ENCODE measurements at places on chromosomes 6 and 20.
A peak's percentile ranks its signal among the peaks of the same experiment; 100 is the strongest.

DNA sequence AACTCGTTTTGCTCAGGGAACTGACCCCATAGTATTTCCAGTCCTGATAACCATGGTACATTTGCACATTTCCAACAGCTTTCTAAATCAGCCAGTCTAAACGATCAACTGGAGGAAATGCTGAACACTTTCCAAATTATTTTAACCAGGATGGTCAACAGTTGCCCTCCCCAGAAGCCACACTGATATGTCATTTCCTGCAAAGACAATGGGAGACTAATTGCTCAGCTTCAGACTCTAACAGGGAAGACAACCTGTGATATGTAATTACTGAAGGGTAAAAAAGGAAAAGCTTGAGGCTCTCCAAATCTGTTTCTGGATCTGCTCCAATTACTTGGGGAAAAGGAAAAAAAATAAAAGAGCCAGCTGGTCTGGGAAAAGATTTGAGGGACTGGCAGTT is 88.8 kb downstream of the FYN start:
- peak; percentile 42 for DNase-seq

- no peak for DNase-seq
Measured at GRCh38 chr6:3524456-3524855, 67.6 kb upstream of the SLC22A23 start.

DNA sequence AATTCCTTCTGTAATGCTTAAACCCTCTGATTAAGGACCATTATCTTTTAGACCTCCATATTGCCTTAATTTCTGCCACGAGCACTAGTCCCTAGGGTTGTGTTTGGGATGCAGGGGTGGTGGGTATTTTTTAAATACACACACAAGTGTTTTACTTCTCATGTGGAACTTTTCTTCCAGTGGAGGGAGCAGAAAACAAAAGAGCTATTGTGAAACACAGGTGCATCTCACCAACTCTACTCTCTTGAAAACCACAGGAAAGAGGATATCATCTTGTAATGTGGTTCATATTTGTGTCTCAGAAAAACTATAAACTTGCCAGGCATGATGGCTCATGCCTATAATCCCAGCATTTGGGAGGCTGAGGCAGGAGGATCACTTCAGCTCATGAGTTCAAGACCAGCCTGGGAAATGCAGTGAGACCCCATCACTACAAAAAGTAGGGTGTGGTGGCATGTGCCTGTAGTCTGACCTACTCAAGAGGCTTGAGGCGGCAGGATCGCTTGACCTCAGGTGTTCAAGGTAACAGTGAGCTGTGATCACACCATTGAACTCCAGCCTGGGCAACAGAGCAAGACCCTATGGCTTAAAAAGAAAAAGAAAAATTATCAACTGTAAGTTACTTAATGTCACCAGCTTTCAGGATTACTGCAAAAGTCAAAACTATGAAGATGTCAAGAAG is 37.3 kb downstream of the MRS2 start:
- no peak for DNase-seq

DNA sequence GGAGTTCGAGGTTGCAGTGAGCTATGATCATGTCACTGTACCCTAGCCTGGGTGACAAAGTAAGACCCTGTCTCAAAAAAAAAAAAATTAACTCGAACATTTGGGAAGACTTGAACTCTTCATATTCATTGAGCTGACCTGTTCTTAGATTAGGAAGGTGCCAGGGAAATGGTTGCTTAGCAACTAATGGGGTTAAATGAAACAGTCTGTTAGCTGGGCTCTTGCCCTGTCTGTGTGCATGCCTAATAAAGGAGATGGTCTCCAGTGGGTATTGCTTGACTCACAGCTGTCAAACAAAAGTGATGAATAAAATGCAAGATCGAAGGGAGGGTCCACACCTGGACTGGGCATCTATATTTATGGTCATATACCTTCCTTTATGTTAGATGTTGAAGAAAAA is 101.8 kb downstream of the KLHL32 start:
- DNase-seq: no peak

- peak; percentile 57 for DNase-seq
Measured at GRCh38 chr20:8043687-8044282, 24.2 kb upstream of the TMX4 start.

GRCh38 chr20:51142448-51142847 is 119.5 kb upstream of the KCNG1 start:
- DNase-seq: no peak

DNA sequence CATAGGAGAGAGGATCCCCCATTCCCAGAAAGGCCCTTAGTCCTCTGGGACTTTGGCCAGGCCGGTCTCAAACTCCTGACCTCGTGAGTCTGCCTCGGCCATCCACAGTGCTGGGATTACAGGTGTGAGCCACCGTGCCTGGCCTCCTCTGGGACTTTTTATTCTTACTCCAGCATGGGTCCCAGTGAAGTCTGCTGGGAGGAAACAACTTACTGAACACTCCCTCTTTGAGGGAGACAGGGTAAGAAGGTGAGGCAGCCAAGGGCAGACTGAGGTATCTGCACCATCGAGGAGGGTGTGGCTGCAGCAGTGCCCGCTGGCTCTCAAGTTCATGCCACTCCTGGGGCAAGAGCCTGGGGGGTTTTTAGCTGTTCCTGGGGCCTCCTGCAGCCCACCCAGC is 2.4 kb downstream of the BAK1 start:
- no peak for DNase-seq

DNA sequence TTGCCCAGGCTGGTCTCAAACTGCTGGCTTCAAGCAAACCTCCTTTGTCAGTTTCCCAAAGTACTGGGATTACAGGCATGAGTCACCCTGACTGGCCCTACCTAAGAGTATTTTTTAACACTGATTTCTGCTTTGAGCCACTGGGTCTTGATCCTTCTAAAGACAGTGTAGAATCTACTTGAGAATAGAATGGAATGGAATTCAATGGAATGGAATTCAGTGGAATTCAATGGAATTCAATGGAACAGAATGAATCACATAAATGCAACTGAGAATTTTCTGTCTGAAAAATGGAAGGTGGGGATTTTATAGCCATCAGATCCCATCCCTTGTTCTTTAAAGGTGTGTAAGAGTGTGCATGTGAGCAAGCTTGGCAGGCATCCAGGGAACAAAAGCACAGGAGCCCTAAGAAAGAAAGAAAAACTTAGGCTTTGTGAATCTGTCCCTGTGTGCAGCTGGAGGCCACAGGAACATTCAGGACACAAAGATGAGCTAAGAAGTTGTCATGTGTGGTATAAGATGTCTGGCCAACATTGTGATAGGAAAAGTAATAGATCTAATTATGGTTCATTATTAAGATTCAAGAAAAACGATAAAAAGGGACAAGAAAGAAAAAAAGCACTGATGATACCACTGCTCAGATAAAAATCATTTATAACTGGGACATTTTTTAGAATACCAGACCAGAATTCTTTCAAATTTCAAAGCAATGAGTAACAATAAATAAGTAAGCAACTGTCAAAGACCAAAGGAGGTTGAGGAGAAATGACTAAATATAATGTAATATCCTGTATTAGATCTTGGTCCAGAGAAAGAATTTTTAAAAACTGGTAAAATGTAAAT is 681.0 kb upstream of the GJE1 start:
- peak; percentile 92 for DNase-seq

DNA sequence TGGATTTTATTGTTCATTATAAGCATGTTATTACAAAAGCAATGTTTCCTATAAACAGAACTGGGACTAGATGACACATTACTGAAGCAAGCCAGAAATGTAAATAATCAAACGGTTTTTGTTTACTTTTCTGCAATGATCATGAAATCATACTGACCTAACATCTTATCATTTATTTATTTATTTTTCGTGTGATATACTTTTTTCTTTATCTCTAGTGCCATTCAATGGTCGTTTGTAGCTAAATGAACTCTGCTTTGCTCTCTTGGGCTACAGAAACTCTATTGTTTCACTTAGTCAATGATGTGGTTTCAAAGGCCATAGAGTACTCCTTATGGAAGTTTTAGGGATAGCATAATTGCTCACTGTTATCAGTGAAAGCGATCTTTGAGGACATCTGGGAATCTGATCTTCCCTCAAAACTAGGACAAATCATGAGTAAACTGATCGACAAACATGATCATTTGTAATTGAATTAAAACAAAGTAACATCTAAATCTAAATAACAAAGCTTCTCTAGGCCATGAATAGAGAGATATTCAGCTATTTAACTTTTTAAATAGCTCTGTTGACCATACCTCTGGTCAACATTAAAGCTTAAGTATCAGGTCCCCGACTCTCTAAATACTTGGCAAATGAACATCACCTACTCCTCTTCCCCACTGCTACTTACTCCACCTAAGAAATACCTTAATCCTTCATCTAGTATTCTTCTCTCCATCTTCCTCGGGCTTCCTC is 933.4 kb downstream of the TFAP2A start:
- DNase-seq: peak; percentile 53
